ENCODE measurements at places on chromosomes 4 and X.

GRCh38 chr4:114663083-114663482 lies 64.5 kb downstream of the UGT8 start:
- DNase-seq = no peak

- DNase-seq = no peak
Observed at GRCh38 chr4:2265113-2266110, 3.5 kb upstream of the MXD4 start.

DNA sequence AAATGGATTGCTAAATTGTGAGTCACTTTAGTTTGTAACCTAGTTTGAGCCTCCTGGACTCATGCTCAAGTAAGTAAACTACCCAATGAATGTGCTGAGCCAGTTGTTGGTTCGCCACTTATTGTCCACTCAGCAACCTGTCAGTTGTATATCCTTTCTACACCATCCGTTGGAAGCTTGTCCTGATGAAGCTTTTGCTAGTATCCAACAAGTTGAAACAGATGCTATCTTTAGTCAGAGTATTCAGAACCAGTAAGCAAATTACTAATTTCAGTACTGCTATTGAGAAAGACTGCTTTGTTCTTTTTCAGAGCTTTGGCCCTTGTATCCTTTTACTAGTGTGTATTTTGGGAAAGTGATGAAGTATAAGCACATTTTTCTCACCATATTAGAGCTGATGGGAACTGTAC lies 4.3 kb upstream of the NAA15 start:
- no peak for DNase-seq

DNA sequence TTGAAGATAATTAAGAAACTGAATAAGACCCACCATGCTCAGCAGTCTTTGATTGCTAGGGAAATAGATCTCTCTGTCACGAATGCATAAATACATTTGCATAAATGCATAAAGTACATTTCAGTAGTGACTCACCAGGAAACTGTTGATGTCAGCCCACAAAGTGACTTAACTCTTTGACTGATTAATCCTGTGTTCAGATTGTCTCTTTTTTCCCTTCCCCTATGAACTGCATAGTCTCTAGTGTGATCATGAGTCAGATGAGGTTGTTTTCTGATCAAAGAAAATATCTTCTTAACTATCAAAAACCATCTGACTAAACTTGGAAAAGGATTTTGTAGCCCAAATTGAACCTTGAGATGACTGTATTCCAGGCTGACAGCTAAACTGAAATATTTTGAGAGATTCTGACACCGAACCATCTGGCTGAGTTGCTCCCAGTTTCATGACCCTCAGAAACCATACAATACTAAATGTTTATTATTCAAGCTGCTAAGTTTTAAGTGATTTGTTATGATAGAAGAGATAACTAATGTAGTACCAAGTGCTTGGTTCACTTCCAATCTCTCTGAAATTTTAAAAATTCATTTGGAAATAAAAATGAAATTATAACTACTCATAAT lies 1381.5 kb upstream of the AGA start:
- DNase-seq = peak; percentile 15

GRCh38 chr4:162952232-162952631 lies 214.5 kb downstream of the NAF1 start:
- DNase-seq = peak; percentile 73

DNA sequence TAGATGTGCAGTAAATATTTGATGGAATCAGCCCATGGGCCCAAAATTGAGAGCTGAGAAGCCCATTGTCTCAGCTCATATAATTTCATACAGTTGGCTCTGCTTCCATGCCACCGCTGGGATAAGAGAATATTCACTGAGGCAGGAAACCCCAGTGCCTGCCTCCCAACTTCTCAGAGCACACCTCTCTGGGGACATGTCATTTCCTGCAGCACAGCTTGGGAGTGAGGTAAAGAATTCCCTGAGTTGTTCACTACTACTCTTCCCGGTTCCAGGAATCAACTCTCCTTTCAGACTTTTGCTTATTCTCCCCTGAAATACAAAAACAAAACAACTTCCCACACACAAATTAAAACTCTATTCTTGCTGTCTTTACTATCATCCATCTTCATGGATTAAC lies 389.3 kb downstream of the MAPK10 start:
- DNase-seq = no peak

GRCh38 chr4:83906561-83906960 lies 370.7 kb downstream of the GPAT3 start:
- no peak for DNase-seq

All from A172 (cell line).